NCI-H748 treated with DMSO at 0.1 percent for 48 hours (cell line): ENCODE measurements at places on chromosomes 11 and 22.

GRCh38 chr11:70454197-70454767 is 56.0 kb downstream of the CTTN start:
- DNase-seq, result no peak

DNA sequence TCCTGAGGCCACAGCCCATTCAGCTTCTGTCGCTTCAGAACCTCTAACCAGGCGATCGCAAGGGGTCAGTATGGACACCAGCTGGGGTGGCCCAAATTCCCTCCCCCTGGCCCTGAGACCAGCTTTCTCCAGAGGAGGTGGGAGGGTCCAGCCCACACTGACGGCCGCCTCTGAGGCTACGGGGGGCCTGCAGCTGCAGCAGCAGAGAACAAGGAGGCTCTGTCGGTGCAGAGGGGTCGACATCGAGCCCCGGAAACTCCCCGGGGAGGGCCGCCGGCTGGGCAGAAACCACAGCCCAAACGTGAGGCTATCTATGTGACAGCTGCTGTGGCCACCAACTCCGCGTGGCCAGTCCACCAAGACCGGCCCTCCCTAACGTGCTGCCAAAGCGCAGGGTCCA is 40.8 kb downstream of the ELFN2 start:
- DNase-seq, result no peak

DNA sequence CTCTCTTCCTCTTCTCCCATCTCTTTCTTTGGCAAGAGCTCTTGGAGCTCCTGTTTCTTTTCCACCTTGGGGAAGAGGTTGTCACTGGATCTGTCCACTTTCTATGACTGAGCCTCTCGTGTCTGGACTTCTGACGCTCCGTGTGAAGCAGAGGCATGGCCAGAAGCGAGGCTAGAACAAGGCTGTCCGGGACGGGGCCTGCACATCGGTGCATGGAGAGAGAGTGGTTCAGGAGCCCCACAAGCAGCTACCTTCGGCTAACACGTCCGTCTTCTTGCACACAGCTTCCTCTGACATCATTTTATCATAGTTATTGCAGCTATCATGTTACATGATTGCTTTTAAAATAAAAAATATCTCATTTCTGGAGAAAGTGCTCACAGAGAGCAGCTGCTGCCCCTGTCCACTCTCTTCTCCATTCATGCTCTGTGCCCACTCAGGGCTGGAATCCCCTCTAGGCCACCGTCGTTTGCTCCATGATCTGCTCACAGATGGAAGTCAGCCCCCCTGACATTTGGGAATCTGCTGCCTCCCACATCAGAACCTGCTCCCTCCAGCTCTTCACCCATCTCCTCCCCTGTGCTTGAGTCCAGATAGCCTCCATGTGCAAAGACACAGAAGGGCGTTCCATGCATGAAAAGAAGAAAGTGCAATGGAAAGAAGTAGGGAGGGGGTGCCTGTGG is 308.4 kb downstream of the NTM start:
- no peak for DNase-seq

GRCh38 chr11:72574548-72575460 is 99.4 kb downstream of the PDE2A start:
- DNase-seq, result no peak

GRCh38 chr22:48566741-48567140 is 1260.9 kb downstream of the BRD1 start:
- DNase-seq, result no peak

DNA sequence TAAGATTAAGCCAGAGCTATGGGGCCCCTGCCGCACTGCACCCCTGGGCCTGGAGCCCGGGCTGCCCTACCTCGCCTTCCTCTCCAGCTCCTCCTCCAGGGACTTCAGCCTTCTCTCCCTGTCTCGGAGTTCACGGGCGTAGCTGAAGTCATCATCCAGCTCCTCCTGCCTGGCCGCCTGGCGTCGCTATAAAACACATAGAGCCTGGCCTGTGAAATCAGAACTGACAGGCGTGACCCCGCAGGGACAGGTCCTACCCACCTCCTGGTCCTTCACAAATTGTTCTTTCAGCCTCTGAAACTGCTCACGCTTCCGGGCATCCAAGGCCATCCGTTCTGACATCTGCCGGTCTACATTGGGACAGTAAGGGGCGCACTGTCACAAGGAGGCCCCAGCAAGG is 20.8 kb downstream of the TUBGCP6 start:
- DNase-seq, result no peak

GRCh38 chr11:72224564-72225410 is at the start of gene INPPL1:
TSS of gene INPPL1 (plus strand) at chr11:72224767. CDS start at chr11:72224985, 218 bp downstream.
- no peak for DNase-seq

GRCh38 chr22:19966908-19967750 is 25.5 kb upstream of the TXNRD2 start:
- no peak for DNase-seq

- no peak for DNase-seq
These were observed 8.1 kb downstream of the YWHAH start for GRCh38 chr22:31952472-31952871.

- no peak for DNase-seq
These were observed 8.0 kb upstream of the CAVIN3 start for GRCh38 chr11:6328321-6328720.

DNA sequence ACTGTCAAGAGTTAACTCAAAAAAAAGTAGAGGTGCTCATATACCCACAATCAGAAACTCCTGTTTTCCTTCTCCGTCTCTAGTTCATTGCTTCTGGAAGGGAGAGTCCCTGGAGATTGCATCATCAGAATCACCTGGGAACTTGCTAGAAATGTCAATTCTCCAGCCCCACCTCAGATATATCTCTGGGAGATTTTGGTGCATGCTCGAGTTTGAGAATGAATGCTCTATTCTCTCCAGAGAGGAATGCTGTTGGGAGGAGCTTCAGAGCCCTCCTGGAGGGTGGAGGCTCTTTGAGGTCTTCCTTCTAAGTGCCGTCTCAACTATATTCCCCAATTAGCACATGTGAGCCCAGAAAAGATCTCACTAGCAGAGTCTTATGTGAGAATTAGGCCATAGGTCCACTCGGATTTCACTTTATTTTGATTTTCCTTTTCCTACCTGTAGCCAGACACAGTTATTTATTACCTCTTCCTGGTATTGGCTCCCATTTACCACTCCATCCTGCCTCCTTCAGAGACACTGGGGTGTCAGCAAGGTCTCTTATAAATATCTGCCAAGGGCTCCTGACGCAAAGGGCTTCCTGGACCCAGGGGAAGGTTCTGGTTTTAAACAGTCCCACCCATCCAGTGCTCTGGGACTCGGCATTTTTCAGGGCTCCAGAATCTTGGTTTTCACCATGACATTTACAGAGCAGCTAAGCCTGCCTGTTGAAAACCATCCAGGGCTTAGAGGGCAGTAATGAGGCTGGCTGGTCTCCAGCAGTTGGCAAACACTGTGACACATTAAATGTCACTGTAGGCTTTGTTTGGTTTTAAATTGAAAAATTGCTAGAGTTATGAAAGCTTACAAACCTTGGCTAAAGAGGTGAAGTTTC is 136.2 kb downstream of the CD44 start:
- peak; percentile 13 for DNase-seq

DNA sequence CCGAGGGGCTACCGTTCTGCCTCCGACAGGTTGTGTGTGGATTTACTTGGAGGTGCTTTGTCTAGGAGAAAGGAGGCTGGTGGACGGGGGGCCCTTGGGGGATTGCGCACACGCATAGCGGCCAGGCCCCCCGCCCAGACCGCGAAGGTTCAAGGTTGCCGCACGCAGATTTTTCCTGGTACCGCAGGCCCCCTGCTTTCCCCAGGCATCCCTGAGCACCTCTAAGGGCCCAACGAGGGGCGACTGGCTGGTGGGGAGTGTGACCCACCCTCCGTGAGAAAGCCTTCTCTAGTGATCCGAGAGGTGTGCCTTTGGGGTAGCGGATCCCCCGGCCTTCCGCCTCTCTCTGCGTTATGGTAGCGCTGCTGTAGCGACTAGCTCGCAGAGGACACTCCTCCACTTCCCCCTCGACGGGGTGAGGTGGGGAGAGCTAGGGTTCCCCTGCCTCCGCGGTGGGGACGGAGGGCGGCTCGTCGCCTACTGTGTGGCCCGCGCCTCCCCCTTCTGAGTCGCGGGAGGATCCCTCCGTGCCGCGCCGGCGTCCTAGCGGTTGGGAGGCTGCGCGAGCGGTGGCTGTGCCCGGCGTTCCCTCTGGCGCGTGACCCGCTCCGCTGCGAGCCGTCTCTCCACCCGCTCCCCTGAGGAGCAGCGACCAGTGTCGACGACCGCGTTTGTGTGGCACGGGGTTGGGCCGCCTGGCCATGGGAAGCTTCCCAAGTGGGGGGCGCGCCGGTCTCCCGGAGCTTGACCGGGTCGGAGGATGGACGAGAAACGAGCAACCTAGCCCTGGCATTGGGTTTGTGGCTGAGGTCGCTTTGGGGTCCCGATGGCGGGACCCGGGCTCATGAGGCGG is 3900.0 kb upstream of the OR11H1 start:
- no peak for DNase-seq
